ENCODE measurements at places on chromosomes 13 and 19.

DNA sequence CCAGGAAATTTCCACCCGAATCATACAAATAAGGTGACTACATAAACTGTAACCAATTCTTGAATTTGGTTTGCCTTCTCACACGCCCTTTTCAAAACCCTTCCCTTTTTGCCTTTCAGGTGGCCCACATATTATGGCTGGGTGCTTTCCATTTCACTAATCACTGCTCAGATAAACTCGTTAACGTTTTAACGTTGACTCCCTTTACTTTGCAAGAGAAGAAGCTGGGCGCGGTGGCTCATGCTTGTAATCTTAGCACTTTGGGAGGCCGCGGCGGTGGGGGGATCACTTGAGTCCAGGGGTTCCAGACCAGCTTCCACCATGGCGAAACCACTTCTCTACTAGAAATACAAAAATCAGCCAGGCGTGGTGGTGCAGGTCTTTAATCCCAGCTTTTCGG, 19.8 kb upstream of the ZNF91 start:
- DNase-seq, result no peak

DNA sequence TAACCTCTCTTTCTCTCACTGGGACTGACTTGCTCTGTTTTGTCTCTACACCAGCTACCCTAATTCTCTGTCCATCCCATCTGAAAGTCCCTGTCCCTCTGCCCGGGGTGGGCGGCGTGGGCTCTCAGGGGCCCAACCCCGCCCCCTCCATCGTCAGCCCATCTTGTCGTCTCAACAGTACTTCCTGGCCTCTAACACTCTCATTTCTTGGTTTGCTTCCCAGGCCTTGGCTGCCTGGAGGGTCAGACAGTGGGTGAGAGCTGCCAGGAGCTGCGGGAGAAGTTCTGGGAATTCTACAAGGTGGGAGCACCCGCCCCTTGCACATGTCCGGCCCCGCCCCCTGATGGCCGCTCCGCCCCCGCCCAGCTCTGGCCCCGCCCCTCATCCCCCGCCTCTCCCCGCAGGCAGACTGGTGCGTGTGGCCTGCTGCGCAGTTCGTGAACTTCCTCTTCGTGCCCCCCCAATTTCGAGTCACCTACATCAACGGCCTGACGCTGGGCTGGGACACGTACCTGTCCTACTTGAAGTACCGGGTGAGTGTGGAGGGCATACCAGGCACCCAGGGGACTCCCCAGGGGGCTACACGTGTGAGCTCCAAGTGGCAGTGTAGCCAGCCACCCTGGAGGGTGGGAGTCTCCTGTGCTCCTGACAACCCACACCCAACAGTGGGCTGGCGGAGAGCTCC, 1.7 kb downstream of the MPV17L2 start:
- no peak for DNase-seq

- no peak for DNase-seq
Measured at GRCh38 chr19:40687525-40688016, 2.9 kb downstream of the NUMBL start.

- no peak for DNase-seq
Measured at GRCh38 chr13:71219698-71220415, 647.1 kb downstream of the DACH1 start.

Data from right lung (tissue), 10 donors.